ENCODE measurements at places on chromosomes 2 and 18. TPM values are rescaled to one million over a fixed set of nuclear protein-coding genes. Genes with fewer than 3 reads are reported as not detected.

Gene HSBP1L1
- 21.6 TPM for total RNA-seq

Gene STPG4
- not detected for total RNA-seq

Gene PLGLB2
- 2.7 TPM for total RNA-seq

Gene LCLAT1
- 8.1 TPM for total RNA-seq

Gene SATB2
- total RNA-seq: not detected

Gene CRYGC
- total RNA-seq: not detected

Gene SERPINB10
- total RNA-seq: not detected

Gene APCDD1
- not detected for total RNA-seq

Gene FER1L5
- total RNA-seq: not detected

Gene CAPN14
- total RNA-seq: 1.2 TPM

Gene TTN
- 4.3 TPM for total RNA-seq
